Daoy (cell line): ENCODE measurements at places on chromosomes 3 and 15. TPM values are rescaled to one million over a fixed set of nuclear protein-coding genes. Genes with fewer than 3 reads are reported as not detected.

DNA sequence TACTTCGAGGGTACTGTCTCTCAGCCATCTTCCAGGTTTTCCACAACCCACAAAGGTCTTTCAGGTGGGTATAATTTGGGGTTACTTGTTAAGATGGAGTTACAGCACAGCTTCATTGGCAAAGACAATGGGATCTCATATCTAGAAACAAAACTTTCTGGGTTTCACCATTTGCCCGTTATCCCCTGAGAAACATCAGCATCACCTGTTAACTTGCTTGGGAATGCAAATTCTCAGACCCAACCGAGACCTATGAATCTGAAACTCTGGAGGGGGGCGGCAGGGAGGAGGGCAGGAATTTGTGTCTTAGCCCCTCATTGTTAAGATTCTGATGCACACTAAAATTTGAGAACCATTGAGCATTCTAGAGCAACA lies 176.4 kb downstream of the TNIK start:
- DNase-seq = no peak

The HOMER2 gene
- 7.9 and 11.1 TPM in 2 replicates for total RNA-seq

GRCh38 chr3:81760924-81761903 lies at the start of gene GBE1:
TSS of gene GBE1 (minus strand) at chr3:81761645. CDS start at chr3:81761517, 128 bp downstream.
- DNase-seq = peak; percentile 90

DNA sequence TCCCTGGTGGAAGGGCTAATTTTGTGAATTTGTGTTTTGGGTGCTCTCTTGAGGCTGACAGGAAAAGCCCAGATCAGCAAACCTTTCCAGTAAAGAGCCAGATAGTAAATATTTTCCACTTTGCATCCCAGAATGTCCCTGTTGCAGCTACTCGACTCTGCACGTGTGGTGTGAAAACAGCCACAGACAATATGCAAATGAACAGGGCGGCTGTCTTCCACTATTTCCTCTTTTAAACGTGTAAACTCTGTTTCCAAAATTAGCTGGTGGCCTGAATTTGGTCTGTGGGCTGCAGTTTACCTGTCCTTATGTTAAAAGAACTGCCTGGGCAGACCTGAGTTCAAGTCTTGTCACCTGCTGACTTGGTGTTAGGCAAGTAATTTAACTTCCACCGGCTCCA lies 202.7 kb downstream of the EDEM1 start:
- DNase-seq = no peak

The GRIP2 gene
- total RNA-seq = not detected in 2 replicates

The EFL1 gene
- 21.6 and 37.9 TPM in 2 replicates for total RNA-seq

- no peak for DNase-seq
Observed at GRCh38 chr3:126084768-126085180, 850 bp upstream of the SLC41A3 start.

The ANKRD34C gene
- total RNA-seq = not detected in 2 replicates

The MYO5C gene
- total RNA-seq = 8.0 and 16.5 TPM in 2 replicates

DNA sequence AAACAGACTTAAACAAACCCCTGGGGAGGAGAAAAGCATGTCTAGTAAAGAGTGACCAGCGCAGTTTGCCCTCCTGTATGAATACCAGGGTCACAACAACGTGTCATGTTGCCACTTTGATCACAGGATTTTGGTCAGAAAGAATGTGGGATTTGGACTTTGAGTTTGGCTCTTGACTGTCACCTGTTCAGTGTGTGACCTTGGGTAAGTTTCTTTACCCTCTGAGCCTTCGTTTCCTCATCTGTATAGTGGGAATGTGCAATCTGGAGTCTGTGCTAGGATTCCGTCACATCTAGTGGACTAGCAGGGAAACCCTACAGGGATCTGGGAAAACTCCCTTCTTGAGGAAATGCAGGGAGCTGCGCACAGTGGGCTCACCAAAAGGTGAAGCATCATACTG lies 63.6 kb downstream of the CCNL1 start:
- no peak for DNase-seq

DNA sequence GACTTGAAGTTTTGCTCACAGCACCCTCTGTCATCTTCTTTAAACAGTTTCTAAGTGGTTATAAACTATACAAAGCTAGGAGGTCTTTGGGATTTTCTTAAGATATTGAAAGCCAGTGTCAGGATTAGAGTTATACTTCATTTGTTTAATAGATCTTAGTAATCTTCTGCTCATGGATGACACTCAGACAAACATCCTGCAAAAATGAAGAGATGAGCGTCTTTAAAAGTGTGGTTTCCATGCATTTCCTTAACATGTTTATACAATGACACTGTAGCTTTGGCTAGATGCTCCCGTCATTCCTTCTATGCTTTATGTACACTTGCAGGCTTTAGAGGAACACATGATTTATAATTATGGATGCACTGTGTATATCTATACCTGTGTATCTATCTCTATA lies 182.2 kb downstream of the NAALADL2 start:
- DNase-seq = no peak

GRCh38 chr3:28756056-28756455 lies 407.4 kb upstream of the AZI2 start:
- no peak for DNase-seq

- no peak for DNase-seq
Observed at GRCh38 chr3:128482175-128482574, 10.8 kb downstream of the GATA2 start.

DNA sequence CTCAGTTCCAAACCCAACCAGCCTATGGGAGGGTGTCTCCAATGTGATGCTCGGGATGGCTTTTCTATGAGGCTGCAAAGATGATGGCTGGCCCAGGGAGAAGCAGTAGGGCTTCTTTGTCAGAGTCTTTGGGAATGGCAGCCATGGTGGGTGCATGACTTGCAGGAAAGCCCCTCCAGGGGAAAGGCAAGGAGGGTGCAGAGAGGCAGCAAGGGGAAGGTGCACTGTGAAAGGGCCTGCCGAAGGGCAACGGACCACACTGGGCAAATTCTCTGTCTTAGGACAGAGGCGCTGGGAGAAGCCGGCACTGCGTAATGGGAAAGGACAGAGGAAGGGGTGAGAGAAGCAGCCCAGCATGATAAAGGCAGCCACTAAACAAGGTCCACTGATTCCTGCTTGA lies 302.8 kb upstream of the LYSMD4 start:
- no peak for DNase-seq

DNA sequence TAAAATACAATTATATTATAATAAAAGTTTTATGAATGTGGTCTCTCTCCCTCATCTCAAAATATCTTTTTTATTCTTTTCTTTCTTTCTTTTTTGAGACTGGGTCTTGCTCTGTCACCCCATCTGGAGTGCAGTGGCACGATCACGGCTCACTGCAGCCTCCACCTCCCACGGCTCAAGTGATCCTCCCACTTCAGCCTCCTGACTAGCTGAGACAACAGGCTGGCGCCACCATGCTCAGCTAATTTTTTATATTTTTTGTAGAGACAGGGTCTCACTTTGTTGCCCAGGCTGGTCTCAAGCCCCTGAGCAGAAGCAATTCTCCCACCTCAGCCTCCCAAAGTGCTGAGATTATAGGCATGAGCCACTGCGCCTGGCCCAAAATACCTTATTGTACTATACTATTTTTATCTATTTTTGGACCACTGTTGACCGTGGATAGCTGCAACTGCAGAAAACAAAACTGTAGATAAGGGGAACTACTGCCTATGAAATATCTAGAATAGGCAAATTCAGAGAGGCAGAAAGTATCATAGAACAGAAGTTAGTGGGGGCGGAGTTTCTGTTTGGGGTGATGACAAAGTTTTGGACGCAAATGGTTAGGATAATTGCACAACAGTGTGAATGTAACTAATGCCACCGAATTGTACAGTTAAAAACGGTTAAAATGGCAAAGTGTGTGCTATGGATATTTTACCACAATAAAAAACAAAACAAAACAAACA lies 66.6 kb downstream of the SLC12A8 start:
- DNase-seq = no peak
